ENCODE measurements at places on chromosomes 7 and 10. TPM values are rescaled to one million over a fixed set of nuclear protein-coding genes. Genes with fewer than 3 reads are reported as not detected.

Gene DPY19L1
- polyA plus RNA-seq, result 11.3 TPM

Gene KCNIP2
- polyA plus RNA-seq, result 21.2 TPM

GRCh38 chr7:132750530-132751217, 174.4 kb upstream of the PLXNA4 start:
- H3K36me3 ChIP-seq, result no peaks in the 10 kb centered on the region
- H3K27ac ChIP-seq, result no peak overlapping the region
- no peak for DNase-seq
- H3K4me3 ChIP-seq, result no peak overlapping the region
- no peaks in the 10 kb centered on the region for H3K4me1 ChIP-seq

GRCh38 chr10:122126763-122127659, 138.0 kb downstream of the TACC2 start:
- H3K4me1 ChIP-seq, result peaks cover 10% of the 10 kb centered on the region
- no peak overlapping the region for H3K4me3 ChIP-seq
- peak; percentile 71 for DNase-seq
- H3K27me3 ChIP-seq, result no peaks in the 10 kb centered on the region
- H3K36me3 ChIP-seq, result peaks cover 4% of the 10 kb centered on the region

Gene HOXA13
- not detected for polyA plus RNA-seq

Gene SORBS1
- polyA plus RNA-seq, result 60.2 TPM

Gene IPMK
- 21.5 TPM for polyA plus RNA-seq

Gene COL26A1
- 1.0 TPM for polyA plus RNA-seq

Gene TMEM196
- 0.79 TPM for polyA plus RNA-seq

GRCh38 chr7:49692516-49692915, 80.9 kb upstream of the VWC2 start:
- DNase-seq, result no peak
- no peak overlapping the region for H3K27ac ChIP-seq
- H3K27me3 ChIP-seq, result no peaks in the 10 kb centered on the region
- H3K36me3 ChIP-seq, result no peaks in the 10 kb centered on the region

GRCh38 chr10:13352519-13352918, 4.4 kb upstream of the SEPHS1 start:
- H3K27ac ChIP-seq, result no peak overlapping the region
- no peak for DNase-seq
- no peak overlapping the region for H3K4me3 ChIP-seq
- peaks cover 9% of the 10 kb centered on the region for H3K4me1 ChIP-seq
- peaks cover 26% of the 10 kb centered on the region for H3K27me3 ChIP-seq

DNA sequence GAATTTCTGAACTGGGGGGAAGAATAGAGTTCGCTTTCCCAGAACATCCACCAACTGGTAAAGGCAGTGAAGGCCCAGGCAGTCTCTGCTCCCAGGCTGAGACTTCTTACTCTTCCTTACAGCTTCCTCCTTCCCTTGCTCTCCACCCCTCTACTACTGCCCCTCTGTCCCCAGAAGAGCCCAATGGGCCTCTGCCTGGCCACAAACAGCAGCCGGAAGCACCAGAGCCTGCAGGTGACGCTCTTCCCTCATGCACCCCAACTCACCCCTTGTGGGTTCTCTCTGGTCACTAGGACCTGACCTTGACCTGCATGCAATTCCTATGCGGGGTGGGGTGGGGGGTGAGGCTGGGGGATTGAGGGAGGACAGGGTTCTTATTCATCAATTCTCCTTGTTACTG, 16.5 kb downstream of the FAM131B start:
- no peak overlapping the region for H3K27ac ChIP-seq
- H3K4me3 ChIP-seq, result no peak overlapping the region
- peaks cover 6% of the 10 kb centered on the region for H3K4me1 ChIP-seq
- H3K36me3 ChIP-seq, result no peaks in the 10 kb centered on the region
- DNase-seq, result no peak

Gene ANKIB1
- 38.2 TPM for polyA plus RNA-seq

DNA sequence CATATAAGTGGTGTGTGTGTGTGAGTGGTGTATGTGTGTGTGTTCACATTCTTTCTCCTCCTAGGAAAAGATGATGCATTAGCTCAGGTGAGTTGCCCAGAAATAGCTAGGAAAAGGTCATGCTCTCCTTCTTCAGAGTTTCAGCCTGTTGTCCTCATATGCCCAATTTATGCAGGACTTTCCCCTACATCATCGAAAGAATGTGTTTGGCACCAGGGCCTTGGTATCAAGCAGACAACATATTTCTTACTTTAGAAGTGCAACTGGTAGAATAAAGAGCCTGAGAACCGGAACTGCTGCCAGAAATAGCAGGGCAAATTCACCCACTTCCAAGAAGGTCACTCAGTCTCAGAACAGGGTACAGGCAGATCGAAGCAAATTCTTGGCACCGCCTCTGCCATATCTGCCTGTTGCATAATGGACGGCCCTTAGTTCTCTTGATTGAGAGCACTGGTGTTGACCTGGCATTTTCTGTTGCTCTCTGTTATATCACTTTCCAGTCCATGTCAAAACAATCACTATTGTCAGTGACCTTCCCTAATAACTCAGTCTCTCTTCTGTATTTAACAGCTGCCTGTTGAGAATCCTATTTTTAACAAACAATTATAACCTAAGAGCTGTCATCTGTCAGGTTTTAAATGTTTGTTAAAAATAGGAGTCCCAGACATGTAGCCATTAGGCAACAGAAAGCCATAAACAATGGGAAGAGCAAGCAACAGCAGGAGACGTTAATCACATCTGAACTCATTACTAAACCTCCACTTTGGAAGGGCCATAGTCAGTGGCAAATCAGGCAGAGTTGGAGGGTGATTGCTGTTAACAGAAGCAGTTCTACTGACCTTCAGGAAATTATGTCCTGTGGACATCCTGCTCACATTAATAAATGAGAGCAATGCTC, 20.7 kb downstream of the ADRB1 start:
- no peak overlapping the region for H3K4me3 ChIP-seq
- no peaks in the 10 kb centered on the region for H3K27me3 ChIP-seq
- no peaks in the 10 kb centered on the region for H3K36me3 ChIP-seq
- no peaks in the 10 kb centered on the region for H3K4me1 ChIP-seq
- H3K27ac ChIP-seq, result no peak overlapping the region
- DNase-seq, result no peak

Gene LAMB1
- polyA plus RNA-seq, result 271 TPM

DNA sequence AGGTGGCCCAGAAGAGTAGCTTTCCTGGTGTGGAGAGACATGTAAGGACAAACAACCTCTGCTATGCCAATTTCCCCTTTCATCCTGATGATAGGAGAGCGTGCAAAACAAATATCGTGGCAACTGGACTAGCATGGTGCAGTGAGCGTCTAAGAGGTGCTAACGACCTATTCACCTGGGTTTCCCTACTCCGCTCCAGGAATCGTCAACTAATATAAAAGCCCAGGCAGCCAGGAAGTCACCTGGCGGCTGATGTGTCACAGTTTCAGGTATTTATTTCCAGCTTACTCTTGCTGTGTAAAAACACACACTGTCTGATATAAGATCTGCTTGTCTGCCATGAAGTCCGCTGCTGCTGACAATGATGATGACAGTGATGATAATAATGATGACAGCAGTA, 56.5 kb upstream of the EFCAB10 start:
- no peak overlapping the region for H3K4me3 ChIP-seq
- peaks cover 58% of the 10 kb centered on the region for H3K36me3 ChIP-seq
- H3K27ac ChIP-seq, result no peak overlapping the region

Gene NAT16
- polyA plus RNA-seq, result 0.21 TPM

GRCh38 chr10:70834441-70835151, 18.8 kb downstream of the SGPL1 start:
- H3K27ac ChIP-seq, result no peak overlapping the region
- peak; percentile 56 for DNase-seq
- H3K4me3 ChIP-seq, result no peak overlapping the region
- peaks cover 44% of the 10 kb centered on the region for H3K4me1 ChIP-seq
- no peaks in the 10 kb centered on the region for H3K27me3 ChIP-seq
- peaks cover 2% of the 10 kb centered on the region for H3K36me3 ChIP-seq

Gene FAM25C
- not detected for polyA plus RNA-seq
